ENCODE measurements at places on chromosomes 7 and 10.

GRCh38 chr10:12027539-12027938, 15.1 kb downstream of the UPF2 start:
- DNase-seq = no peak

GRCh38 chr10:67262675-67263074, 336.8 kb downstream of the LRRTM3 start:
- no peak for DNase-seq

DNA sequence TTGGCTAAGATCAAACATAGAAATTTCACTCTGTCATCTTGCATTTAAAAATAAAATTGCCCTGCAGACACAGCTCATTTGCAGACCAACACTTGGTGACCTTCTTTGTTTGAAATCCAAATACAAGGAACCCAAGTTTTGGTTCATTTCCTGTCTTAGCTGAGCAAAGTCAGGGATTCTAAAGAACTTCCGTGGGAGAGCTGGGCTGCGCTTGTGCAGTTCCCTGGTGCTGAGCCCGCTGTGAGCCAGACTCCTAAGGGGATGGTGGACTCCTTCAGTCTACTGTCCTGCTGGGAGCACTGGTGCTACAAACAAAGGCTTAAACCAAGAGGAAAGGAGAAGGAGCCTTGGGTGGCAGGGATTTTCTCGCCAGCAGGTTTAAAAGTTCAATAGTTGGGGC, 60.0 kb downstream of the MYOF start:
- DNase-seq = no peak

GRCh38 chr7:149780056-149780455, 6.7 kb upstream of the ZNF467 start:
- no peak for DNase-seq

GRCh38 chr7:107856806-107857540, 34.0 kb upstream of the DLD start:
- DNase-seq = no peak
